ENCODE measurements at places on chromosomes 1 and 21.

GRCh38 chr21:45344576-45344975, 56.9 kb upstream of the POFUT2 start:
- DNase-seq, result no peak

DNA sequence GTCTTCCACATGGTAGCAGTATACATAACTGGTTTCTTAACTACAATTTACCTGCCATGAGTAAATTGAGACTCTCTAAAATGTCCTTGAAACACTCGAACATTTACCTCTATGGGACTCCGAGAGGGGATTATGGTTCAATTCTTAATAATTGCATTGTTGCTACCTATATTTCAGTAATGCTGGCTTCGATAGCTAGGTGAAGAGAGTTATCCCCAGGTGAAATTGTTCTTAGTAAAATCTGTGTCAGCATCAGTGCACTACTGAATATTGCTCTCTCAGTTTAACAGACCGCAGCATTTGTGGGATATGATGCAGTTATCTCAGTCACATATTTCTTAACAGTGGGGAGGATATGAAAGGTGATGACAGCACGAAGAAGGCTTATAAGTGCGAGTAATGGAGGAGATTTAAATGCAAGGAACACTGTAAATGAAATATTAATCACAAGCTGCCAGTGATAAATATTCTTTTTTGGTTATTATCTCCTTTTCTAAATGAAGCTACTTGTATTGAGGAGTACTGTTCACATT, 801.9 kb downstream of the BRINP3 start:
- DNase-seq, result no peak

GRCh38 chr1:247060771-247061170, 17.8 kb downstream of the ZNF670 start:
- no peak for DNase-seq

DNA sequence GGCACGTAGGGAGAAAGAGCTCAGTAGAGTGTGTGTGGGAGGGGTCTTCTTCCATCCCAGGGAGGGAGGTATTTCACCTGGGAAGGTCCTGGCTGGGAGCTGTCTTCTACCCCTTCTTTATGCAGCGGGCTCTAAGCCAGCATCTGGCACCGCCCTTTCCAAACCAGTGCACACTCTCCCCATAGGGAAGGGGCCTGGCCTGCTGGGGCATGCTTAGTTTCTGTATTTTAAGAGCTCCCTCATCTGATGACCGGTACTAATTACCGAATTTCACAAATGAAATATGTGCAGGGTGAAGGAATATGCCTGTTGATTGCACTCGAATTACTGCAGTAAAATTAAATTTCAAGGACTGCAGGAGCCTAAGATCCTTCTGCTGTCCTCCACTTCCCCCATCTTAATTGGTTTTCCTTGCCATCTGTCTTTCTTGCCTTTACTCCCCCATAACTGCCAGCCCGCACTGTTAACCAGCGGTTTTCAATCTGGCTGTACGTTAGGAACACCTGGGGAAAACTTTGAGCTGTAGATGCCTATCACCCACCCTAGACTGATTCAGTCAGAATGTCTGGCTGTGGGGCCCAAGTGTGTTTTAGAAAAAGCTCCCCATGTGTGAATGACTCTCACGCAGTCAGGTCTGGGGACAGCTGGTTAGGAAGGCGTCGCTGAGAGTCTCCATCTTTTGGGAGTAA, 20.1 kb downstream of the GALNT2 start:
- no peak for DNase-seq

- DNase-seq, result peak; percentile 64
Measured at GRCh38 chr1:234750922-234751627, 141.1 kb upstream of the IRF2BP2 start.

DNA sequence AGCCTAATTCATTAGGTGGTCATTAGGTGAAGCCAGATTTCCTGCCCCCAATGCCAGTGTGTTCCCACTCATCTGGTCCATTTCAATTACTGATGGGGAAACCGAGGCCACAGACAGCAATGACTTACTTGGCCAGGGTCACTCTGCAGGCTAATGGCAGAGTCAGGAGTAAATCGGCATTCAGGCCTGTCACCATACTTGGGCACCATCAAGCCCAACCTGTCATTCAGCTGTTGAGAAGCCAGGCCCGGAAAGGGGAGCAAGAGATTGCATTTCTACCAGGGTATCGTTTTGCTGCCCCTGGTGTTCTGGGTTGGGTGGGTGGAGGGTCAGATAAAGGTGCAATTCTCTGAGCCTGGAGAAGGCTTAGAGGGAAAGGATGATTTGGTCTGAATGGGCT, 8.0 kb upstream of the TMEM61 start:
- no peak for DNase-seq

DNA sequence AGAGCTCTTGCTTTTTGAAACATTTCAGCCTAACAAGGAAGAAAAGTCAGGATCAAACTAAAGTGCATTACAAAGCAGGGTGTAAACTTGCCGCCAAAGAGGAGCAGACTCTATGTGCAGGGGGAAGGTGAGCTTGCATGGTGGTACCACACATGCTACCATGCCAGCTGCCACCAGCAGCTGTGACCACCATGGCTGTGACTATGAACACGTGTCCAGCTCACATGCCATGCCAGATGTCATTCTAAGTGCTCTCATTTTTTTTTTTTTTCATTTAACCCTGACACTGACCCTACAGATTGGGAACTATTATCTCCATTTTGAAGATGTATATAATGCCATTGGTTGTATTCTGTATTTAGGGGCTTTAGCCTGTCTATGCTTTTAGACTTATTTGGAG, 79.0 kb downstream of the PCP4 start:
- no peak for DNase-seq

DNA sequence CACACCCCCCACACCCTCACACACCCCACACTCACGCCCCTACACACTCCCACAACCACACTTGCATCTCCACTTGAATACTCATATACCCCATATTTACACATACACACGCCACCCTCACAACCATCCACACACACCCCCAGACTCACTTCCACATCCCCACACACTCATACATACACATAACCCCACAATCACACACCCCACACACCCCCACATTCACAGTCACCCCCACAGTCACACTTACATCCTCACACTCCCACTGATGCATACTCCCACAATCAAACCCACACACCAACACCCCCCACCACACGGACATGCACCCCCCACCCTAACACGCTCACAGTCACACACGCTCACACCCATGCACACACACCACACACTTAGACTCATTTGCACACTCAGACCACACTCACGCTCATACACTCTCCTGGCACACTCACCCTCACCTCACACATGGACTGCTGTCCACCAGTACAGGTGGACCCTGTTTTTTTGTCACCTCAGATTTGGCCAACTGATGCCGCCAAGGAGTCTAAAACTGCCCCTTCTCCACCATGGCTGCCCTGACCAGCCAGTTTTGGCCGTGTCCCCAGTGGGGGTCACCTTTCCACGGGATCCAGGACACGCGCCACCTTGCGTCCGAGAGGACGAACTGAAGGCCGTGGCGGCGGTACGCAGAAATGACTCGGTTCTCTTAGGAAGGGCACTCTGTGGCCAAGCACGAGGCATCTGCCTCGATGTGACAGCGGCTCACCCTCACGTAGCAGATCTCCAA, 45.3 kb upstream of the EDN2 start:
- DNase-seq, result no peak

- DNase-seq, result no peak
Measured at GRCh38 chr1:187491082-187491720, 662.5 kb downstream of the PLA2G4A start.

DNA sequence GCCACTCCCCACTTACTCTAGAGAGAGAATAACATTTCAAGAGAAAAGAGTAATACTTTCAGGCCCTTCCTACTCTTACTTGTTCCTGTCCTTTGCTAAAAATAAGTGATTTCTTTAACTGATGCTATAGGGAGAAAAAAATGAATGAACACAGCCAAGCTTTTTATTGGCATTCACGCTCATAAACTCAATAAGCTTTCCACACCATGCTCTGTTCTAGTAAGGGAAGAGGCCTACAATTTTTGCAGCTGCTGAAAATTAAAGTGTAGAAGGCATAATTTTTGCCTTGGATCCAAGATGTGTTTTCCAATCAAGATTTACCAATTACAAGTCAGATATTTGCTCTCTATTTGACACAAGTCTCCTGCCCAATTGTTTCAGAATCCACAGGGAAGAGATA, 188.1 kb upstream of the RGS18 start:
- DNase-seq, result peak; percentile 3

- no peak for DNase-seq
Measured at GRCh38 chr1:52520148-52520547, 32.7 kb downstream of the TUT4 start.

DNA sequence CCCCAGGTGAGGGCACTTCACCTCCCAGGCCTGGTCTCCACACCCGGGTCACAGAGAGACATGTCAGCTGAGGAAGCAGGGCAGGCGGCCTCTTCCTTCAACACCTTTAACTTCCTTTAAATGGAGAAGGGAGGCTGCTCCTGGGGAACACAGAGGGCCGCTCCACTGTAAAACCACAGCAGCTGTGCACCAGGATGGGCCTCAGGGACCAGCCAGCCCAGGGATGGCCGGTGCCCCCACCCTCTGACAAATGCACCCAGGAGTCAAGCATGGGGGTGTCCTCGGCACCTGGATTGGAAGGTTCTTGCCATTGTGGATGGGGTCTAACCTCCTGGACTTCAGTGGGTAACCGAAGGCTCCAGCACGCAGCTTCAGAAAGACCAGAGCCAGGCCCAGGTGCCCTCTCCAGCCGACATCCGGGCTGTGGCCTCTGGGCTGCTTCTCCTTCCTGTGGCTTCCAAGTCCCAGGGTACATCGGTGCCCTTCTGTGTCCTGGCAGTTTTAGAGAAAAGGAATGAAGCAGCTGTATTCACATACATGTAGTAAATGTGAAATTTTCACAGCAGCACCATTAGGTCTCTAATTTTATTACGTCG, 121.7 kb upstream of the COL6A1 start:
- DNase-seq, result no peak

DNA sequence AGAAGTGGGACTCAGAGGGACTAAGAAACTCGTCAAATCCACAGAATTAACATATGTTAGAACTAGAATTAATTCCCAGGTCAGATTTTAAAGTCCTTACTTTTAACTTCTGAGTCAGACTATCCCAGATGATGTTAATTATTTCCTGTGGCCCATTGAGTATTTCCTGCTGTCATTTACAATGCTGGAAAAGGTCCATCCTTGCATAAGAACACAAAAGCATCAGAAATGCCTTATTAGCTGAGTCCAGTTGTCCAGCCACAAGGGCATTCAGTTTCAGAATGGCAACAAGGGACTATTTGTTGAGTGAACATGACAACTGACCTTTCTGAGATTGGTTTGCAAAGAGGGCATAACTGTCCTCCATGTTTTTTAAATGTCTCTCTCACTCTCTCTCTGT, 16.5 kb upstream of the HIVEP3 start:
- DNase-seq, result no peak

GRCh38 chr1:213925531-213926182, 62.1 kb upstream of the PROX1 start:
- no peak for DNase-seq

- DNase-seq, result no peak
Measured at GRCh38 chr1:113931451-113931851, 2.3 kb downstream of the HIPK1 start.

- DNase-seq, result no peak
Measured at GRCh38 chr1:188715566-188715965, 1762.1 kb downstream of the BRINP3 start.

DNA sequence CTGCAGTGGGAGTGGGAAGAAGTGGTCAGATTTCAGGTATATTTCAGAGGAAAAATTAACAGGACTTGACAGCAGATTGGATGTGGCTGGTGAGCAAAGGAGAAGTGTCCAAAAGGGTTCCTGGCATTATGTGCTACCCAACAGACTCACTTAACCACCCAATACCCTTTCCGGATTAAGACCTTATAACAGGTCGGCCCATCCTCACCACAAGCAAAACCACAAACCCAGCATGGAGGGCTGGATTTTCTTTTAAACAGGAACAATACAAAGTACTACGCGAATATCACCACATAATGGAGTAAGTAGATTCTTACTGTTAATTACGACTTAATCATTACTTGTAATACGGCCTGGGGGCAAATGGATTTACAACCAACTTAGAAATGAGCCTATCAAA, 59.2 kb downstream of the WDR64 start:
- DNase-seq, result no peak

- DNase-seq, result no peak
Measured at GRCh38 chr21:38323721-38324531, 67.1 kb downstream of the KCNJ15 start.

- DNase-seq, result no peak
Measured at GRCh38 chr21:41956926-41957729, 3.3 kb upstream of the C2CD2 start.

DNA sequence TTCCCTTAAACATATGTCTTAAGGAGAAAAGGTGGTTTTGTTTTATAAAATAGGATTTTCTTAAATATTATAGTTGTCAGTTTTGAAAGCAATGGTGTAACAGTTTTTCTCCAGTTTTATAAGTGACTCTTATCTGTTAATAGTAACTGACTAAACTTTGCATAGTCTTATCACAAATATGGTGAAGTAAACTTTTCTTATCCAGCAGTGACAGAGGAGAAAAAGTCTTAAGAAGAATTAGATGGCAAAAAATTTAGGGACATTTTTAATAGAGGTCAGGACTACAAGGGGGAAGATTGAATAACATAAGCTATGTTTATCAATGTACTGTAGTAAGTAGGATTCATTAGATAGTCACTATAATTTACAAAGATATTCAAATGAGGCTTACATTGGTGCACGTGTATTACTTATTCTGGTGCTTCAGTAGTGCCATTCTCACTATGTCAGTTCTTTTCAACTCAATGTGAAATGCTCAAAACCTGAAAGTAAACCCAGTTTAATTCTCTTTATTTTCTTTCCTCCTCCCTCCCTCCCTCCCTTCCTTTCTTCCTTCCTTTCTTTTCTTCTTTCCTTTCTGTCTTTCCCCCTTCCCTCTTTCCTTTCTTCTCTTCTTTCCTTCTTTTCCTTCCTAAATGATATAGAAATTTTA, 26.1 kb downstream of the F3 start:
- no peak for DNase-seq

DNA sequence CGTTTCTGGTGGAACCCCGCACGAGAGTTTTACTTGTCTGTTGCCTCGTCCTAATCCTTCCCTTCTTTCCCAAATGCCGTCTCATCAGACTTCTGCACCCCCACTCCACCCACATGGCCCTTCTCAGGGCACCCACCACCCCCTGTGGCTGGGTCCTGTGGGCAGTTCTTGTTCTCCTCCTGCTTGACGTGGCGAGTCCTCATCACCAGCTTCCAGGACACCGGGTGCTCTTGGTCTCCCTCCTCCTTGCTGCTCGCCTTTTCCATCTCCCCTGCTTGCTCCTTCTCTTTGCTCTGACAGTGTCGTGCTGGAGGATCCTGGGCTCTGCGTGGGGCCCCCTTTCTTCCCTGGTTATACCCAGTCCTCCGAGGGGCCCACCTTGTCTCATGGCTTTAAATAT, 51.8 kb downstream of the B3GALT5 start:
- DNase-seq, result no peak

GRCh38 chr21:42820616-42821465, 58.5 kb downstream of the WDR4 start:
- peak; percentile 46 for DNase-seq

GRCh38 chr21:33069994-33070743, at the start of gene OLIG1:
Gene OLIG1 (plus strand): TSS chr21:33070141. CDS start chr21:33070247, 106 bp downstream.
- DNase-seq, result peak; percentile 69

All from stomach (tissue), 19 donors.